ENCODE measurements at places on chromosomes 1 and 21.

DNA sequence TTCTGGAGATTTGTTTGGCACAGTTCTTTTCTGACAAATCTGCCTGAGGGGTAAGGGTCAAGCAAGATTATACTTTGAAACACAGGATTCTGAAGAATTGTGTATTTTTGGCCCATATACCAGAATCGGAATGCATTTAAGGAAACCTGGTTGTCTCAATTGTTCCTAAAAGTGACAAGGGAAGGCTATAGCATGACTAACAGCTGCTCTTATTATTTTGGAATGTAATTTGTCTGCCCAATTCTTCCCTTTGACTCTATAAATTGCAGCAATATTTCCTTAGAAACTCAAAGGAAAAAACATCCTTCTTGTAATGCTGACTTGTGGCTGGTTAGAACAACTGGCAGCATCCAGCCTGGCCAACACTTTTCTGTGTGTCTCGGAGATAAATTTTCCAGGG, 15.8 kb upstream of the VCAM1 start:
- DNase-seq = no peak

- DNase-seq = peak; percentile 33
These were observed 4.1 kb downstream of the UQCRHL start for GRCh38 chr1:15803380-15803779.

GRCh38 chr1:99613716-99614115, 32.2 kb upstream of the PALMD start:
- DNase-seq = no peak

DNA sequence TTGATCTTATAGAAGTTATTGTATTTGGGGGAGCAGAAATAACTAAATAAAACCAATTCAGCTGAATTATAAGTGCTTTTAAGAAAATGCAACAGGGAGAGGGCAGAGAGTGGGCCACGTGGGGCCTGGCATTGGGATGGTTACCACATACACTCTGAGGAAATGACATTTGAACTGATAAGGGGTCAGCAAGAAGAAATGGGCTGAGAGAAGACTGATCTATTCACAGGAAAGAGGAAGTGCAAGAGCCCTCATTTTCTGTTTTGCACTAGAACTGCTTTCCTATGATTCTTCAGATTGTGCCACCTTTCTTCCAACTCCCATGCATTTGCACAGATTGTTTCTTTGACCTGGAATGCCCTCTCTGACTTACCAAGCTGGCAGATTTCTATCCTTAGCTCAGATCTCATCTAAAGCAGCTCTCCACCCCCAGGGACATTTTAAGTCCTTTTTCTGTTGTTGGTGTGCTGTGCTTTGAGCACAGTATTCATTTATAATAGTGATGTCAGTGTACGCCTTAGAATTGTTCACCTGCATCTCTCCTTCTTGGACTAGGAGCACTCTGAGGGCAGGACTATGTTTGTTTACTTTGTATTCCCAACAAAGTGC, 115.9 kb downstream of the FGGY start:
- DNase-seq = no peak

DNA sequence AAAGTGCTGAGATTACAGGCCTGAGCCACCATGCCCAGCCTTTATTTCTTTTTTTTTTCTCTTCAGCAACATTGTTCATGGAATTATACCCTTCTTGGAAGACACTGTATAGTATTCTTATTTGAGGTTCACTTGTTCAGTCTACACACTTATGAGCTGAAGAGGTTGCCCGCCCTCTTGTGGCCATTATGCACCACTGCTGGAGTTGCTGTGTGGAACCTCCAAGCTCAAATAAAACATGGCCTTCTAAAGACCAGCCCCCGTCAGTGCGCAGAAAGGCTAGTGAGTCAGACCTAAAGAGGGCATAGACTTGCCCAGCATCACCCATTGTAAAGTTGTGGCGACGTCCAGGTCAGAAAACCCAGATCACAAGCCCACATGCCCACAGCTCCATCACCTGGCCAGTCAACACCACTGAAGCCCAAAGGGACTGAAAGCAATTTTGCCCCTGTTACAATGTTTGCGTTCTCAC, 20.4 kb downstream of the LURAP1 start:
- DNase-seq = peak; percentile 50

DNA sequence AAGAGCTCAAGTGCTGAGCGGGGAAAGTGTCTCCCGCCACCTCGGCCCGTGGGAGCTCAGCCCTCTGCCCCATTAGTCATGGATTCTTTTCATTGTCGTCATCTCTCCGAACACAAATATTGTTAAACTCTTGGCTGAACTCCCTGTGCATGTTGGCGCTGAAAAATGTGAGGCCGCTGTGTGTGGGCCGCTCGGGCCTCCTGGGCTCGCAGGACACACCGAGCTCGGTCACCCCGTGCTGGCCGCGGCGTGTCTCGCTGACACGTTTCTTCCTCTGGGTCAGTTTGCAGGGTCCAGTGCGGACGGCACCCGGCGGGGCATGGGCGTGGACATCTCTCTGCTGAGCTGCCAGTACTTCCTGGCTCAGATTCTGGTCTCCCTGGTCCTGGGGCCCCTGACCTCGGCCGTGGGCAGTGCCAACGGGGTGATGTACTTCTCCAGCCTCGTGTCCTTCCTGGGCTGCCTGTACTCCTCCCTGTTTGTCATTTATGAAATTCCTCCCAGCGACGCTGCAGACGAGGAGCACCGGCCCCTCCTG, 25.6 kb downstream of the SLC45A1 start:
- DNase-seq = no peak

DNA sequence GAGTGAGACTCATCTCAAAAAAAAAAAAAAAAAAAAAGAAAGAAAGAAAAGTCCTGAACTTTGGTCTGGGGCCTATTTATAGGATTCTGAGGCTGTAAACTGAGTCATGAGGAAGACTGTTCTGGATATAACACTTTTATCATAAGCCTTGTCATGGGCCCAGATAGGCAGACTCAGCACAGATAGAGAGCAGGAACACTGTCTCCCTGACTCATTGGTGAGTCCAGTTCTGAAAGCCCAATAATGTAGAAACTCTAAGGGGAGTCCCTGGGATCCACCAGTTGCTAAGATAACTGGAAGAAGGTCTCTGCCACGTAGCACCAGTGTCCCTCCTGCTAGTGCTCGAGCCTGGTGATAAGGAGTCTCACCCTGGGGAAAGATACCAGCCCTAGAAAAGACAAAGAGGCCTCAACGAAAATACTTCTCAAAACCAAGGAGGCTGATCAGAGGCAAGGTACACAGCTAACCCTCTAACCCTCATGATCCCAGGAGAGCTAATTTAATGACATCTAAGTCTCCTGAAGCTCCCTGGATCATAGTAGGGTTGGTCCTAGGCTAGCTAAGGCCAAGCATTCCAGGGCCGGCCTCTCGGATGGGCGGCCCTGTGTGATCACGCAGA, 43.5 kb downstream of the LPAR3 start:
- no peak for DNase-seq

- peak; percentile 9 for DNase-seq
These were observed 39.1 kb downstream of the TYW3 start for GRCh38 chr1:74771913-74772515.

- no peak for DNase-seq
These were observed 42.4 kb downstream of the FBXO2 start for GRCh38 chr1:11611638-11612327.

- DNase-seq = no peak
These were observed 390.1 kb downstream of the LTN1 start for GRCh38 chr21:28602546-28602945.

DNA sequence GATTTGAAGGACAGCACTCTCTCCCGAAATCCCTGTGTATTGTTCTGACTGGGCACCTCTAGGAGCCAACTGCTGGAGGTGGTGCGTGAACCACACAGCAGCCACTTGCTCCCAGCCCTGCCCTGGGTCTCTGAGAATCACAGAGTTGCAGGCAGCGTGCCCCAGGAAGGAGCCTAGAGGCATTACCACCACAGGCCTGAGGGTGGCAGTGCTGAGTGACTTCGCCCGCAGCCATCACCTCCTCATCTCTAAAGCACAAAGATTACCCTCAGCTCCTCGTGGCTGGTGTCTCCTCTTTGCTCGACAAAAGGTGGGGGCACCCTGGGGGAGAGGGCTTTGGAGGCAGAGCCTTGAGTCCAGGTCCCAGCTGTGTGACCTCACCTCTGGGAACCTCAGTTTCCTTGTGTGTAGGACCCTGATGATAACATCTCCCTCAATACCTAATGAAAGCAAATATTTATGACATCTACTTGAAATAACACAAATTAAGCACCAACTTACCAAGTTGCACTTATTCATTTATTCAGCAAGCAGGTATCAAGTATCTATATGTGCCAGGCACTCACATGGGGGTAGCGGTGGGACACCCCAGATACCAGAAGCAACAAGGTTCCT, 86.3 kb downstream of the VWA5B1 start:
- no peak for DNase-seq

- no peak for DNase-seq
These were observed 15.2 kb upstream of the LGALS8 start for GRCh38 chr1:236508593-236509027.

Data from naive B cell (primary cell).